ENCODE measurements at places on chromosomes 3 and 15. TPM values are rescaled to one million over a fixed set of nuclear protein-coding genes. Genes with fewer than 3 reads are reported as not detected.

DNA sequence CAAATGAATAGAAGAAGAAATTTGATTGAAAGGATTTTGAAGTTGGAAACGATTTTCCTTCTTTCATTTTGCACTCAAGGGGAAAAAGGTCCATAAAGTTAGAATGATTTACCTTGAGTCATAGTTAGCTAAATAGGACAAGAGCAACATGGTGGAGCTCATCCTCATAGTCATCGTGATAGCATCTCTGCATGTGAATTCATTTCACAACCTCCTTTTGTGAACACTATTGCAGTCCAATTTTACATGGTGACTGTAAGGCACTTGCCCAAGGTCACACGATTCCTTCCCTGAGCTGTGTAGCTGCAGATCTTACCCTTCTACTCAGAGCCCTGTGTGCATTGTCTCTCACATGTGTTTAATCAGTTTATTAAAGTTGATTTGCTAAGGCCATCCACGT lies 359.8 kb upstream of the C2CD4B start:
- H3K4me3 ChIP-seq = no peak overlapping the region
- no peaks in the 10 kb centered on the region for H3K27me3 ChIP-seq
- H3K4me1 ChIP-seq = no peaks in the 10 kb centered on the region
- H3K27ac ChIP-seq = no peak overlapping the region

- DNase-seq = no peak
- no peaks in the 10 kb centered on the region for H3K4me1 ChIP-seq
Measured at GRCh38 chr3:46690798-46691197, 2.7 kb downstream of the ALS2CL start.

DNA sequence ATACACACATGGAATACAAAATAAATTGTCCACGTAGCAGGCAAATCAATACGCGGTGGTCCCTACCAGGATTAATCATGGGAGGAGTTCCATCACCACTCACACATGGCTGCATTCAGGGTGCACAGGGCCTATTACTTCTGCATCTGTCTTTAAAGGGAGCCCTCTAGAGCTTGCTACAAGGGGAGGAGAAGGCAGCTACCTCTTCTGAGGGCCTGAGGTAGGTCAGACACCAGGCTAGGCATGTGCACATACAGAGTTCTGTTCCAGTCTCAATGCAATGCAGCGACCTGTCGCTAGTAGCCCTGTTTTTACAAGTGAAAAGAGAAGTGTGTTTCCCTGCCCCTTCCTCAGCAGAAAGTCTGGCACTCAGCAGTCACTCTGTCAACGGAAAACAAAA lies 102.7 kb downstream of the ROBO2 start:
- DNase-seq = no peak
- no peak overlapping the region for H3K27ac ChIP-seq
- no peak overlapping the region for H3K4me3 ChIP-seq
- no peaks in the 10 kb centered on the region for H3K4me1 ChIP-seq
- no peaks in the 10 kb centered on the region for H3K36me3 ChIP-seq

DNA sequence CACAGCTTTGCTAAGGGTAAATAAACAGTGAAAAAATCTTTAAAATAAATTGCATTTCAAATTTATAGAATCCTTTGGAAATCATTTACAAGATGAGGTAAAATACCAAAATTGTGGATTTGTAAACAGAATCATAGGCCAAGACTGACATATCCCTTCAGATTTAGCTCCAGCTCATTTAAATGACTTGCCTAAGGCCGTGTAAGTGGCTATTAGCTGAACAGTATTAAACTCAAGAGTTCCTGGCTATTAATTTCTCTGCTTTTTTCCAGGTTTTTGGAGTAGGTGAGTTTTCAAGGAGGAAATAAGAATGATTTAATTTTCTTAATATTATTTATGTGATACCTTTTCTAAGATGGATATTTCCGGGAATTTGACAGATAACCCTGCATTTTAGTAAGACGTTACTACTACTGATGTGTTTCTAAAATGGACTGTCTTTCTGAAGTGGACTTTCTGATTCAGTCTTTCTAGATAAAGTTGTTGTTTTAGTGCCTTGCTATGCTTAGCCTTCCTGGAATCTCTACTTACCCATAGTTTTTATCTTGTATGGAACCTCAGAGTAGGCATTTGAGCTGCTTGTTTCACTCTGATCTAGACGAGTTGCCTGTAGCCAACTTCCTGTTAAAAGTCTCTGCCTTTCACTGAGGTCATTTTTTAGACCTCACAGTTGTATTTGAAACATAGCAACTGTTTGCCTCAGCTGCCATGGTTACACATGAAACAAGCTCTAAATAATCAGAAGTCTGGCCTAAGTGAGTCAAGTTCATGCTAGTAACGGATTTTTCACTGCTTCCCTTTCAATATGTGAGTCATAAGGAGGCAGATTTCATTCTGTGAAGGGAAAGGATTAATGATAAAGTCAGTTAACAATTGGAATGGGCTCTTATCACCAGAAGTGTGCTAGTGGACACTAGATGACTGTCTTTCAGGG lies 127.0 kb downstream of the KLHL25 start:
- H3K27me3 ChIP-seq = no peaks in the 10 kb centered on the region
- peak; percentile 53 for DNase-seq
- peaks cover 1% of the 10 kb centered on the region for H3K36me3 ChIP-seq
- H3K27ac ChIP-seq = peak overlapping the region; percentile 57

DNA sequence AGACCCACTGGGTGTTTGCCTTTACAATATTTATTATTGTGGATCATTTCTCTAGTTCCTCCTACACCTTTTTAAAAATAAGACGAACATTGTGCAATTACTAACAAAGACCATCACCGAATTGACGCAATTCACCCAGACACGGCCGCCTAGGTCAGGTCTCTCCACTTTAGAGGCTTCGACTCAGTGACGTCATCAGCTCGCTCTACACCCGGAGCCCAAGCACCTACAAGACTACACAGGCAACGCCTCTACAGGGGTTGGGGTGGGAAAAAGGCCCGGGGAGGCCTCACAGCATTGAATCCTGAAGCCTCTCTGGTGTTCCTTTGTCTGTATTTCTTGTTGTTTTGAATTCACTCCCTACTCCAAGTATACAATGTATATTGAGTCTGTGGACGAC lies 16.6 kb downstream of the ZIC4 start:
- no peak overlapping the region for H3K27ac ChIP-seq
- no peaks in the 10 kb centered on the region for H3K4me1 ChIP-seq
- no peaks in the 10 kb centered on the region for H3K36me3 ChIP-seq
- no peak overlapping the region for H3K4me3 ChIP-seq
- H3K27me3 ChIP-seq = peaks cover 40% of the 10 kb centered on the region

DNA sequence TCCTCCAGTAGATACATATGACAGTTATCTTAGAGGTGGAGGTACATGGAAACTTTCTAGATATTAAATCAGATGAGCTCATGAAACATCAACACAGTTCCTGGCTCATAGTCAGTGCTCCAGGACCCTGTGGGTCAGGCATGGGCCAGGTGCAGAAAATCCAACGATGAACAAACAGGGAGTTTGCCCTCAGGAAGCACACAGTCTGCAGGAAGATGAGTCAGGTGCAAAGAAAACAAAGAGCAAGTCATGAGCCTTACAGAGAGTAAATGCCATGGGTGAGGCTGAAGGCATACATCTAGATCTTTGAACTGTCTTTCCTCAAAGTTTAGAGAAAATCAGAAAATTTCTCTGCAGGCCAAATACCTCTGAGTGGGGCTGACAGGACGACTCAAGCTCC lies 184.2 kb upstream of the TPM1 start:
- no peak overlapping the region for H3K4me3 ChIP-seq
- DNase-seq = peak; percentile 54
- peak overlapping the region; percentile 43 for H3K27ac ChIP-seq
- H3K36me3 ChIP-seq = no peaks in the 10 kb centered on the region

- H3K27ac ChIP-seq = no peak overlapping the region
- no peak overlapping the region for H3K4me3 ChIP-seq
- no peaks in the 10 kb centered on the region for H3K36me3 ChIP-seq
- H3K4me1 ChIP-seq = peaks cover 16% of the 10 kb centered on the region
- no peak for DNase-seq
- no peaks in the 10 kb centered on the region for H3K27me3 ChIP-seq
Measured at GRCh38 chr15:52306270-52306669, 10.7 kb upstream of the MYO5C start.

- no peaks in the 10 kb centered on the region for H3K27me3 ChIP-seq
- H3K4me1 ChIP-seq = no peaks in the 10 kb centered on the region
- H3K4me3 ChIP-seq = no peak overlapping the region
Measured at GRCh38 chr3:102195198-102195948, 239.4 kb upstream of the ZPLD1 start.

DNA sequence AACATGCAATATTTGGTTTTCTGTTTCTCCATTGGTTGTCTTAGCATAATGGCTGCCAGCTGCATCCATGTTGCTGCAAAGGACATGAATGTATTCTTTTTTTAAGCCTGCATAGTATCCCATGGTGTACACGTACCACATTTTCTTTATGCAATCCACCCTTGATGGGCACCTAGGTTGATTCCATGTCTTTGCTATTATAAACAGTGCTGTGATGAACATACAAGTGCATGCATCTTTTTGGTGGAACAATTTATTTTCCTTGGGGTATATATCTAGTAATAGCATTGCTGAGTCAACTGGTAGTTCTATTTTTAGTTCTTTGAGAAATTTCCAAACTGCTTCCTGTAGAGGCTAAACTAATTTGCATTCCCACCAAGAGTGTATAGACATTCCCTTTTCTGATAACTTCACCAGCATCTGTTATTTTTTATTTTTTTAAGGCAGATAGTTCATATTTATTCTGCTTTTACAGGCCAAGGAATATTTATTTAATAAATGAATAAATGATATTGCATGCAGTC lies 62.4 kb upstream of the NPHP3 start:
- DNase-seq = no peak
- no peaks in the 10 kb centered on the region for H3K36me3 ChIP-seq
- H3K4me3 ChIP-seq = no peak overlapping the region
- no peaks in the 10 kb centered on the region for H3K4me1 ChIP-seq

GRCh38 chr3:25652921-25653320 lies 11.8 kb downstream of the TOP2B start:
- no peak overlapping the region for H3K27ac ChIP-seq
- no peaks in the 10 kb centered on the region for H3K27me3 ChIP-seq
- no peak for DNase-seq
- no peaks in the 10 kb centered on the region for H3K36me3 ChIP-seq

The CCRL2 gene
- not detected for total RNA-seq

The CHRNB4 gene
- not detected for total RNA-seq

The CTXN2 gene
- total RNA-seq = not detected

The TMIE gene
- not detected for total RNA-seq

The SLC22A14 gene
- not detected for total RNA-seq

The CHRM5 gene
- not detected for total RNA-seq

The BLM gene
- total RNA-seq = 11.8 TPM
